HT-29 (cell line): ENCODE measurements at places on chromosomes 5 and 9.

- no peak for DNase-seq
These were observed 416.9 kb downstream of the PSAT1 start for GRCh38 chr9:78713614-78714405.

GRCh38 chr5:142934051-142934762 is 164.0 kb downstream of the ARHGAP26 start:
- DNase-seq = no peak

GRCh38 chr9:112439171-112439570 is 47.5 kb upstream of the KIAA1958 start:
- no peak for DNase-seq

- no peak for DNase-seq
These were observed 60.4 kb upstream of the GPBP1 start for GRCh38 chr5:57113481-57113880.

- DNase-seq = no peak
These were observed 35.3 kb upstream of the FYB1 start for GRCh38 chr5:39254671-39255070.

GRCh38 chr9:83701769-83702168 is 6.0 kb downstream of the UBQLN1 start:
- DNase-seq = no peak

- DNase-seq = no peak
These were observed 49.4 kb downstream of the ABHD17B start for GRCh38 chr9:71861618-71862017.

DNA sequence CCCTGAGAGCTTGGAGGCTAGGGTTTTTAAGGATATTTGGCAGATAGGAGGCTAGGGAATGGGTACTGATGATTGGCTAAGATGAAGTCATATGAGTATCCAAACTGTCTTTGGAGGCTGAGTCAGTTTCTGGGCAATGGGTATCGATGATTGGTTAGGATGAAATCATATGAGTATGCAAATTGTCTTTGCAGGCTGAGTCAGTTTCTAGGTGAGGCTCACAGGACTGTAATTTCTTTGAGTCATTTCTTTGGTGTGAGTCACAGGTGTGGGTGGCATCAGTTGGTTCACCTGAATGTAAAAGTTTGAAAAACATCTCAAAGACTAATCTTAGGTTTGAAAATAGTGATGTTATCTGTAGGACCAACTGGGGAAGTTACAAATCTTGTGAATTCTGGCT is 1068.0 kb downstream of the NR2F1-AS1 start:
- DNase-seq = no peak
